ENCODE measurements at places on chromosomes 1 and 21. TPM values are rescaled to one million over a fixed set of nuclear protein-coding genes. Genes with fewer than 3 reads are reported as not detected.

CHRNB2 gene
- total RNA-seq: 0.15 TPM

TTC22 gene
- total RNA-seq: 88.7 TPM

FAM177B gene
- 17.8 TPM for total RNA-seq

AKR7A3 gene
- total RNA-seq: 92.5 TPM

FCRL2 gene
- total RNA-seq: 1.2 TPM

C4BPA gene
- total RNA-seq: 4.5 TPM
